ENCODE measurements at places on chromosomes 13 and 19.

- DNase-seq = no peak
Observed at GRCh38 chr19:23783636-23784035, 24.9 kb upstream of the ZNF681 start.

- DNase-seq = no peak
Observed at GRCh38 chr13:110758195-110758805, 44.8 kb downstream of the ING1 start.

- DNase-seq = no peak
Observed at GRCh38 chr19:15268928-15269253, 36.6 kb upstream of the EPHX3 start.

- no peak for DNase-seq
Observed at GRCh38 chr13:85093808-85094207, 705.4 kb downstream of the SLITRK6 start.

DNA sequence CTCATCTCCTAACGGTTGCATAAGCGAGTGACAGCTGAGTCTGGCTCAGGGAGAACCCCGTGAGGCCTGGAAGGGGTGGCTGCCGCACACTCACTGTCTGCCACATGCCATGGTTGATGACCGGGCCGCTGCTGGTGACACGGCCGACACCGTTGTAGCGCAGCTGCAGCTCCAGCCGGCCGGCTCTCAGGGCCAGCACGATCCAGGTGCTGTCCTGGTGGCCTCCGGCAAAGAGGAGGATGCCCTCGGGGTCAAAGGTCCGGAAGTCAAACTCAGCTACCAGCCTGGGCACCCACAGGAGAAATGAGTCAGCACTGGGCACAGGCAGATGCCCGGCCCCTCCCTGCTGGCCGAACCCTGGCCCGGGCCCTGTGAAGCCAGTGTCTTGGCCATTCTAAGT, 31.7 kb downstream of the GAS6 start:
- no peak for DNase-seq

GRCh38 chr19:33238481-33239149, 13.0 kb upstream of the SLC7A10 start:
- DNase-seq = no peak

GRCh38 chr13:23432626-23433025, 876 bp downstream of the SACS start:
- DNase-seq = no peak

Measured in midbrain (tissue), 1 donor.